ENCODE measurements at places on chromosomes 6 and 20.
A peak's percentile ranks its signal among the peaks of the same experiment; 100 is the strongest.

DNA sequence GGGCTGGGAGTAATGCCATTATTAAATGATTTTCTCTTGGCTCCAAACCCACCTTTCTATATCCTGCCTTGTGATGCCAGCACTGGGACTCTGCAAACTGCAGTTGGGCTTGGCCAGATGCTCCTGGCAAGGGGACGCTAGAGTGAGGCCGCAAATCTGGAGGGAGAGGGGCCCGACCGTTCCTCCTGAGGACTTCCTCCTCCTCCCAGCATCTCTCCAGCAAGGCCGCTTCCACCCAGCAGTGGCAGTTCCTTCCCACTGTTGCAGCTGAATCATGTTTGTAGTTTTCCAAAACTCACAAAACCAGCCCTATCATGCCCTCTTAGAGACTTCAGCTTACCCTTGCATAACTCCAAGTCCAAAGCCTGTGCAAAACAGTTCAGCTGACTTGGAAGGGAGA is 244.4 kb downstream of the FOXA2 start:
- DNase-seq, result no peak

DNA sequence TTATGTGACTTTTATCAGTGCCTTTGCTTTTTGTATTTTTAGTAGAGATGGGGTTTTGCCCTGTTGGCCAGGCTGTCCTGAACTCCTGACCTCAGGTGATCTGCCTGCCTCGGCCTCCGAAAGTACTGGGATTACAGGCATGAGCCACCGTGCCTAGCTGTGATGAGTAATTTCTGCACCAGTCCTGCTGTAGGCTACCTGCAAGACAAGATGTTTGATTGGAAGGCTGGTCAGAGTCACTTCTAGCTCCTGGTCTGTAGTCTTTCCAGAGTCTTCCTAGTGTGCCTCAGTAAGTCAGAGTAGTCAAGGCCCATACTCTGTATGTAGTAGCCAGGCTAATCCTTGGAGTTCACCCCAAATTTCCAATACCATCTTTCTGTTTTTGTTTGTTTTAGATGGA is 8.9 kb downstream of the TIAM2 start:
- no peak for DNase-seq

DNA sequence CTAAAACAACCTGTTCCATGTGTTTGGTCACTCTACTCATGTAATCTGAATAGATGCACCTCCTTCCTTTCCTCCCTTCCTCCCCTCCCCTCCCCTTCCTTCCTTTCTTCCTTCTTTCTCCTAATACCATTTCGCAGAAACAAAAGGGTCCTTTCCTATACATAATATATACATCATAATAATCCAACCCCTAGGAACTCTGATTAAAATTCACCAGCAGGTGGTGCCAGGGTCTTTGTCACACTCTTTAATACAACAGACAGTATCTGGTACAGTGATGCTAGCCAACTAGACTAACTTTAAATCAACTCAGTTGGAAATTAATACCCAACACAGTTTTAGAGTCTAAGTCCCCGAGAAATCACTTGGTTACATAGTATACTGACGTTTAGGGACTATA is 181.2 kb upstream of the SHLD1 start:
- DNase-seq, result no peak

GRCh38 chr6:4355241-4355640 is 219.9 kb upstream of the ECI2 start:
- no peak for DNase-seq

DNA sequence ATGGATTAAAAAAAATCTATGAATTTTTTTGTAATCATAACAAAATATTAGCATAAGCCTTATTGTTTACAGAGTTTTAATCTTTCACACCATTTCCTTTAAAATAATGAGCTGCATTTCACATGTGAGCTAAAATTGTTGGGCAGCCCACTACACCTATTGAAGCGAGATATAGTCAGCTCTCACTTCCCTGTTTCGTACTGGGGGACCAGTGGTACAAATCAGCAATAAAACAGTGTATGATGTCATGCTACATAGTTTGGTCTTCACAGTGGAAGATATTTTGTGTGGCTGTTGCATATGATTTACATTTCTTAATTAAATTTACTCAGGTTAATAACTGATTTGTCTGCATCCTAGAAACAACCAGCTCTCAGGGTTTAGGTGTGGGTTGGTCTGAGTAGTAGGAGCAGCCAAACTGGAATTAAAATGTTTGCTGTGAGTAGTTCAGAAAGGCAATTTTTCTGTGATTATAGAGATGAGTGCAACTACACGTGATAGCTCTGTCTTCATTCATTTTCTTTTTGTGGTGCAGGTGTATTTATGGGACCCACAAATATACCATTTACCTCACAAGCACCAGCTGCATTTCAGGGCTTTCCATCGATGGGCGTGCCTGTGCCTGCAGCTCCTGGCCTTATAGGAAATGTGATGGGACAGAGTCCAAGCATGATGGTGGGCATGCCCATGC is 99.3 kb downstream of the B3GAT2 start:
- DNase-seq, result no peak

GRCh38 chr6:153167907-153168306 is 36.8 kb upstream of the RGS17 start:
- DNase-seq, result no peak

DNA sequence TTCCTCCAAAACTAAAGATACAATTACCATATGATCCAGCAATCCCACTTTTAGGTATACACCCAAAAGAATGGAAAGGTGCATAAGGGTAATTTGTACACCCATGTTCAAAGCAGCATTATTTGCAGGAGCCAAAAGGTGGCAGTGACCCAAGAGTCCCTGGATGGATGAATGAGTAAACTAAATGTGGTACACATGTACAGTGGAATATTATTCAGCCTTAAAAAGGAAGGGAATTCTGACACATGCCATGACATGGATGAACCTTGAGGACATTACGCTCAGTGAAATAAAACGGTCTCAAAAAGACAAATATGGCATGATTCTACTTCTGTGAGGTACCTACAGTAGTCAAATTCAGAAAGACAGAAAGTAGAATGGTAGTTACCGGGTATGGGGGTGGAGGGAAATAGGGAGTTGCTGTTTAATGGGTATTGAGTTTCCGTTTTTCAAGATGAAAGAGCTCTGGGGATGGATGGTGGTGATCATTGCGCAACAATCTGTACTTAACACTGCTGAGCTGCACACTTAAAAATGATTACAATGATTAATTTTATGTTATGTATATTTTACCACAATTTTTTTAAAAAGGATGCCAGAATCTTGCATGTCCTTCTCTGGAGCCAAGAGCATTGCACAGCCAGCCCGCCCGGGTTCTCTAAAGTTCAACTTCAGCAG is 518.9 kb upstream of the JARID2 start:
- DNase-seq, result no peak

- no peak for DNase-seq
Observed at GRCh38 chr6:29749308-29749662, 26.1 kb downstream of the HLA-F start.

- DNase-seq, result no peak
Observed at GRCh38 chr6:43436577-43437282, 9.4 kb downstream of the ABCC10 start.

- DNase-seq, result peak; percentile 89
Observed at GRCh38 chr6:12012558-12013306, 620 bp downstream of the HIVEP1 start.

DNA sequence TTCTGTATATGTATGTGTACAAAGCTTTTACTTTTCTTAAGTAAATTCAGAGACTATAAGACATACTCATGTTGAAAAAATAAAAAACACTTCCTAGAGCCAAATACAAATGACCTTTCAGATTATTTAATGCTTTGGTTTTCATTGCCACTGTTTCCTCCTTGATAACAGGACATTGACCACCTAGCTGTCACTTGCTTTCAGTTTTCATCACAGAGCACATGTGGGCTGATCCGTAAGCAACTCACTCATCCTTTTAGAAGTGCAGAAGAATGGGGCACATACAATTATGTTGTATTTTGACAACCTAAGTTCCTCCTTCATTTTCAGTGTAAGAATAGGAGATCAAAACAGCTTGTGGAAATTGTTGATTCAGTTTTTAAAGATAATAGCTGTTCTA is 6.2 kb downstream of the ZBTB2 start:
- DNase-seq, result no peak

DNA sequence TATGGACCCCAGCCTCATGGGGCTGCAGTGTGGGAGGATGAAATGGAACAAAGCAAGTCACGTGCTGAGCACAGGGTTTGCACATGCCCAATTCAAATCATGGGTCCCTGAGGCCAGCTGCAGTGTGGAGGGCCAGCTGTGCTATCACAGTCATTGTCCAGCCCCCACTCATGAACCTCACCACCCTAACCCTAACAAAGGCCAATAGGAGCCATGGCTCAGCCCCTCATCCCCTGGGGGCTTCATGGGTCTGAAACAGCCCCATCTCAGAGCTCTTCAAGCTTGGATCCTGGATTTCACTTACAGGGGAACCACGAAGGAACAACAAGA is 125.6 kb upstream of the MAFB start:
- DNase-seq, result no peak

GRCh38 chr6:84762220-84763002 is 2.0 kb downstream of the TBX18 start:
- DNase-seq, result peak; percentile 78

GRCh38 chr20:51175724-51176123 is 152.8 kb upstream of the KCNG1 start:
- DNase-seq, result no peak

GRCh38 chr20:49397525-49397924 is 84.9 kb downstream of the KCNB1 start:
- DNase-seq, result no peak

GRCh38 chr20:30488941-30489613 is 768.4 kb upstream of the DEFB115 start:
- no peak for DNase-seq

- DNase-seq, result peak; percentile 86
Observed at GRCh38 chr6:157020881-157021343, 243.7 kb downstream of the ARID1B start.

- DNase-seq, result no peak
Observed at GRCh38 chr20:56828402-56828801, 199.3 kb downstream of the TFAP2C start.

GRCh38 chr6:33206864-33207551 is 1.3 kb upstream of the RING1 start:
- DNase-seq, result no peak

DNA sequence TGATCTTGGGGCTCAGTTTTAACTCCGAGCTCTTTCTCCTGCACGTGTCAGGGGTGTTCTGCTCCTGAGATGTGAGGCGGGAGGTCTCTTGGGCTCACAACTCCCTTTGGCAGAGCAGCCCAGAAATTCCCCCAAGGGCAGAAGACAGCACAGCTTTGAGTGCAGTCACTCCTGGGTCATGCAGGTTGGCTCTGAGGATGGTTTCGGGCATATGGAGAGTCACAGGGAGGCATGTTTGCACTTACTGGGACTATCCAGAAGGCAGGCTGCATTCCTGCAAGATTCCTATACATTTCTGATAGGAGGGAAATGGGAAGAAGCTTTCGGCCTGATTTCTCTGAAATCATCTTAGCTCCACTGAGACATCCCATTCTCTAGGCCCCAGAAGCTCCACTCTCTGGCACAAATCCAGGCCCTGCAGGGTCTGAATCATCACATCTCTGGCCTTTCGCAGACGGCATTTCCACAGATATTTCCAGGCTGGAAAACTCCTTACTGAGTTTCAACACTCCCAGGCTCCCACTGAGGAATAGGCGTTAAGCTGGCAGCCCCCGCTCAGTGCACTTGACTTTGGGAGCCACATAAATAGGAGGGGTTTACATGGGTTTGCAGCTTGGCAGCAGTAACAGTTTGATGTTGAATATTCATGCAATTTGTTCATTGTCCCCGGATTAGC is 39.7 kb downstream of the AGPAT4 start:
- no peak for DNase-seq

- no peak for DNase-seq
Observed at GRCh38 chr6:142676027-142676443, 268.9 kb downstream of the HIVEP2 start.

- no peak for DNase-seq
Observed at GRCh38 chr6:164294047-164294784, 879.7 kb downstream of the QKI start.

DNA sequence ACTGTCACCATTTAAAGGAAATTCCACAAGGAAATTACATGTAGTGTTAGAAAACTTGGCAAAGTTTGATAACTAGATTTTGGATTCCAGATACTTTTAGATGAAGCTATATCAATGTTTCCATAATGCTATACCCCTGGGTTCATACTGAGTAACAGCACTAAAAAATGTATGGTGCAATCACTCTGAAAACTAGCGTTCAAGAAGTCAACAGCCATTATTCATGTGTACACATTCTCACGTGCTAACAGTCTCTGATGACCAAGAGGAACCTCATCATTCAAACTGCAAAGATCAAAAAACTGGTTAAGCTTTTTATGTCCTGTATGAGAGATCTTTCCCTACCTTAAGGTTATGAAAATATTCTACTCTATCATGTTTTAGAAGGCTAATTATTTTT is 197.6 kb downstream of the GMDS start:
- no peak for DNase-seq

- peak; percentile 45 for DNase-seq
Observed at GRCh38 chr20:57831326-57831992, 121.6 kb upstream of the PMEPA1 start.

GRCh38 chr6:128567029-128567428 is 46.6 kb upstream of the PTPRK start:
- no peak for DNase-seq

GRCh38 chr6:121434037-121434770 is 1.2 kb upstream of the GJA1 start:
- no peak for DNase-seq

DNA sequence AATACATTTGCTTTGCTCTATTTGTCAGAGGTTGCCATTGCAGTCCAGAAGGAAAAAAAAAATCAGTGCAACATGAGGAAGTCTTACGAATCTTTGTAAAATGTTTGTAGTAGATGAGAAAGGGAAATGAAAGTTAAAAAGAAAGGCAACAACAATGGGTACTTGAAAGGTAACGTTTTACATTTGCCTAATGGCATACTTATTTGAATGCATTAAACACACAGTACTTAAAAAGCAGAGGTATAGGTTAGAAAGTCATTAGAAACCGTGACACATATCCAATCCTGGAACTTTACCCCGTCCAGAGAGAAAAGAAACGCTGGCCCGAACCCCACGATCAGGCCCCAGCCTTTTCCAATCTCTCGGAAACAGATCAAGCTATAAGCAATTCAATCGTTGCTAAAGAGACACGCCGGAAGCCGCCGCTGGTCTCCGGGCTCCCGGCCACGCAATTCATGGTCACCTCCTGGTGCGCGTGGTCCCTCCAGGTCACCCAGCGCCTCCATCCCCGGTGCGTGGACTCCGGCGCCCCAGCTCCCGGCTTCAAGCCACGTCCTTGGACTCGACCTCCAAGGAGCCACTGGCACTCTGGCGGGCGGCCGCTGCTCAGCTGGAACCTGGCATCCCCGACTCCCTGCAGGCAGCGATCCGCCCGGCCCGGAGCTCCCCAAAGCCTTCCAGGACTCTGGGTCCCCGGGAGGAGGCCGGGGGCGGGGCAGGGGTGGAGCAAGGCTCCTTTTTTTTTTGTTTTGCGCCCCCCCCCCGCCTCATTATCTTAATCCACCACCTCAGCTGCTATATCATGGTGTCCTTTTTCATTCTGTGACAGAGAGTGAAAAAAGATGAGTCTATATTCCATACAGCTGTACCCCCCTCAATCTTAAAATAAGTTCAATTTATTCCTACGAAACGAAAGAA is at the start of gene SLC18B1:
SLC18B1 (minus strand) TSS at position 687 of the 918 bp plus-strand sequence; CDS start at position 506, 181 bp downstream.
- peak; percentile 77 for DNase-seq

- DNase-seq, result no peak
Observed at GRCh38 chr6:22699151-22699550, 129.8 kb downstream of the HDGFL1 start.
